ENCODE measurements at places on chromosomes 3 and 15. TPM values are rescaled to one million over a fixed set of nuclear protein-coding genes. Genes with fewer than 3 reads are reported as not detected.

GRCh38 chr3:78101384-78101783 is 1061.5 kb downstream of the ROBO2 start:
- no peaks in the 10 kb centered on the region for H3K36me3 ChIP-seq
- H3K4me1 ChIP-seq: no peaks in the 10 kb centered on the region
- no peak for DNase-seq
- H3K4me3 ChIP-seq: no peak overlapping the region
- no peaks in the 10 kb centered on the region for H3K27me3 ChIP-seq

DNA sequence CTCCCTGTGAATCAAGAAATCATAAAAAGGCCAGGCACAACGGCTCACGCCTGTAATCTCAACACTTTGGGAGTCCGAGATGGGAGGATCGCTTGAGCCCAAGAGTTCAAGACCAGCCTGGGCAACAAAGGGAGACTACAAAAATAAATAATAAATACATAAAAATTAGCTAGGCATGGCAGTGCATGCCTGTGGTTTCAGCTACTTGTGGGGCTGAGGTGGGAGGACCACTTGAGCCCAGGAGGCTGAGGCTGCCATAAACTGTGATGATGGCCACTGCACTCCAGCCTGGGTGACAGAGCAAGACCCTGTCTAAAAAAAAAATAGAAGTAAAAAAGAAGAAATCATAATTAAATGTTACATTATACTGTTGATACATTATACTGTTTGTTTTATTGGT is 28.0 kb upstream of the DCUN1D1 start:
- H3K27me3 ChIP-seq: no peaks in the 10 kb centered on the region
- H3K36me3 ChIP-seq: no peaks in the 10 kb centered on the region
- no peaks in the 10 kb centered on the region for H3K4me1 ChIP-seq

DNA sequence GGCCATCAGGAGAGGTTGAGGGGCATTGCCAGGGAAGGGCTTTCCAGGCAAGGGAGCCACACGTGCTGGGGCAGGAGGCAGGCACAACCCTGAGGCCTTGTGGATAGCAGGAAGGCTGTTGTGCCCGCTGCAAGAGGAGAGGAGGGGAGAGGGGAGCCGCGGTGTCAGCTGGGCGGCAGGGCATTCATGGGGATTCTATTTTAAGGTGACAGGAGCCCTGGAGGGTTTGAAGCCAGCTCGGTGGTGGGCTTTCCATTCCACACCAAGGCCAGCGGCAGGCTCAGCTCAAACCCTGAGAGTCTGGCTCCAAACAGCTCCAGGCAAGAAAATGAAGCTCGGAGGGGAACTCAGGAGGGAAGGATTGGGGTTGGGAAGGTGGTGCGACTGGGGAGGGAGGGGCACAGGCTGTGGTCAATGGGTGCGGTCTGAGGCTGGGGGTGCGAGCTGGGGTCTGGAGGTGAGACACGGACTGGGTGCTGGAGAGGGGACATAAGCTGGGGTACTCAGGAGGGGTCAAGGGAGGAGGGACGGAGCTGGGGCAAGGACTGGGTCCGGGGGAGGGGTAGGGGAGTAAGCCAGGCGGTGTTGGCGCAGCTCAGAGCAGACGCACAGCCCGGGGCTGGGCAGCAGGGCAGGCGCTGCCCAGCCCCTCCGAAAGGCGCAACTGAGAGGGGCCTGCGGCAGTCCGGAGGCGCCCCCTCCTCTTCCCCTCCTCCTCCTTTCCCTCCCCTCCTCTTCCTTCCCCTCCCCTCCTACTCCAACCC is 43.4 kb downstream of the TPRA1 start:
- H3K27ac ChIP-seq: no peak overlapping the region
- no peaks in the 10 kb centered on the region for H3K36me3 ChIP-seq
- DNase-seq: no peak
- H3K4me3 ChIP-seq: peak overlapping the region; percentile 54

The SI gene
- total RNA-seq: 1.7 TPM

The ACTL6A gene
- total RNA-seq: 89.2 TPM

The KY gene
- not detected for total RNA-seq

The COPG1 gene
- 178 TPM for total RNA-seq

DNA sequence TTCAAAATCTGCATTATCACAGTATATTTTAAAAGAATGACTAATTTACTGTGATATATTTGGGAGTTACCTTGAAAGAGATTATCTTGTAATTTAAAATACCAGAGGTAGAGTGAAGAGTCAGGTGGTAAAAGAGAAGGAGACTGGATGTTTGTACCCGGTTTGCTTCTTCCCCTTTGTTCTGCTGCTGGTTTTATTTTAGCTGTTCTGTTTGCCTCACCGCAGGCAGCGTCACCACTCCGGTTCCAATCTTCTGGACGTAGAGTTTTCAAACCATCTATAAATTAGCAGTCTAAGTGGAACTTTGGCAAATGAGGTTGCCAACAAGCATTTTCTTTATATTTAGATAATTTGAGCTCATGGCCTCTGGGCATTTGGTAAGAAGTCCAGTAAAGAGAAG is 38.2 kb downstream of the PPARG start:
- no peak overlapping the region for H3K27ac ChIP-seq
- no peaks in the 10 kb centered on the region for H3K4me1 ChIP-seq
- no peaks in the 10 kb centered on the region for H3K36me3 ChIP-seq
- no peaks in the 10 kb centered on the region for H3K27me3 ChIP-seq
- DNase-seq: no peak
- H3K4me3 ChIP-seq: no peak overlapping the region

DNA sequence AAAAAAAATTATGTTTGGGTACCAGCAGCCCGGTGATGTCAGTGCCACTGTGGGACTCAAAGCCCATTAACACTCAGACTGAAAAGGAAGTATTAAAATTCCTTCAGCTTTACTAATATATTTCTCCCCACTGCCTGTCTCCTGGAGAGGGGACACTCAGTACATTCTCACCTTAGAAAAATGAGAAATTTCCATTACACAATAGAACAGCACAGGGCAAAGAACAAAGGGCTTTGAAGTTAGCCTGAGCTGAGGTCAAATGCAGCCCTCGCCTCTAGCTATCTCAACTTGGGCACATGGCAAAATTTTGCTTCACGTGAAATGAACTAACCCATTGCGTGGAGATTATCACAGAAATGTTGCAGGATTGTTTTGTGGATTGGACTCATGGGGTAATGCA is 80.8 kb downstream of the RARB start:
- no peak overlapping the region for H3K4me3 ChIP-seq
- no peaks in the 10 kb centered on the region for H3K4me1 ChIP-seq
- DNase-seq: no peak

The KLF15 gene
- total RNA-seq: 2.7 TPM

The MIX23 gene
- 85.2 TPM for total RNA-seq

DNA sequence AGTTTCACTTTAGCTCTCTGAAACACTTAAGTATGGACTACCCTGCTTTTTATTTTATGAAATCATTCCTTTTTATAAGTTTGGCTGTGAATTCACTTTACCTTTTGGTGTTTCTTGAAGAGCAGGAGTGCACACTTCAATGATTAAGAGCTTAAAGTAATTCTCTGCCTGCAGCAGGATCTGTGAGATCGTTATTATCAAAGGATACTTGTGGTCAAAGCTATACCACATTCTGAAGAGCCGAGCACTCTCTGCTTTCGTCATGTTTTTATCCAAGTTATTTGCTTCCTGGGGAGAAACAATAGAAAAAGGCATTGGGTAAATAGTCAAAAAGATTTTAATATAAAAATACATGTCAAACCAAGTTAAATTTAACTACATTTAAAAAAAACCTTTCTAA is 243.7 kb downstream of the CHST2 start:
- H3K27ac ChIP-seq: no peak overlapping the region
- no peaks in the 10 kb centered on the region for H3K4me1 ChIP-seq
- DNase-seq: no peak

DNA sequence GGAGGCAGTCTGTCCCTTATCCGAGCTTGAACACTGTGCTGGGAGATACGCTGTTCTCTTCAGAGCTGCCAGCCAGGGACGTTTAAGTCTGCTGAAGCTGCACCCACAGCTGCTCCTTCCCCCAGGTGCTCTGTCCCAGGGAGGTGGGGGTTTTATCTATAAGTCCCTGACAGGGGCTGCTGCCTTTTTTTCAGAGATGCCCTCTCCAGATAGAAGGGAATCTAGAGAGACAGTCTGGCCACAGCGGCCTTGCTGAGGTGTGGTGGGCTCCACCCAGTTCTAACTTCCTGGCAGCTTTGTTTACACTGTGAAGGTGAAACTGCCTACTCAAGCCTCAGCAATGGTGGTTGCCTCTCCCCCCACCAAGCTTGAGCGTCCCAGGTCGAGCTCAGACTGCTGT is 319.9 kb upstream of the GRM7 start:
- H3K4me1 ChIP-seq: no peaks in the 10 kb centered on the region
- H3K27ac ChIP-seq: no peak overlapping the region
- DNase-seq: no peak
- H3K36me3 ChIP-seq: no peaks in the 10 kb centered on the region
- no peak overlapping the region for H3K4me3 ChIP-seq

The CADPS gene
- not detected for total RNA-seq

DNA sequence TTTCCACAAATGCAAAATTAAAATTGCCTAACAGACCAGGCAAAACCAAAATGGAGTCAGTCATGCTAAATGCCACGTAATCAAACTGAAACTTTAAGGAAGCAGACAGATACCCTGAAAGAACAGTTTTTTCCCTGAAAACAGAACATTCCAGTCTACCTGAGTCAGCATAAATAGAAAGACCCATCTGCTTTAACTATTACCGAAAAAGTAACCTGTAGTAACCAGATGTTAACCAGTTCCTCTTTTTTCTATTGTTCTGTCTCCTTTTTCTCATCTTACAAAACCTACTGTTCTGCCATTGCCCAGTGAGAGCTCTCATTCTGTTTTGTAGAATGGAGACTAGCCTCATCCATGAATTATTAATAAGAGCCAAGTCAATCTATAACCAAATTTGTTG is 286.0 kb downstream of the CACNA2D3 start:
- no peaks in the 10 kb centered on the region for H3K36me3 ChIP-seq
- no peaks in the 10 kb centered on the region for H3K4me1 ChIP-seq
- no peak overlapping the region for H3K27ac ChIP-seq
- no peaks in the 10 kb centered on the region for H3K27me3 ChIP-seq
- no peak overlapping the region for H3K4me3 ChIP-seq

DNA sequence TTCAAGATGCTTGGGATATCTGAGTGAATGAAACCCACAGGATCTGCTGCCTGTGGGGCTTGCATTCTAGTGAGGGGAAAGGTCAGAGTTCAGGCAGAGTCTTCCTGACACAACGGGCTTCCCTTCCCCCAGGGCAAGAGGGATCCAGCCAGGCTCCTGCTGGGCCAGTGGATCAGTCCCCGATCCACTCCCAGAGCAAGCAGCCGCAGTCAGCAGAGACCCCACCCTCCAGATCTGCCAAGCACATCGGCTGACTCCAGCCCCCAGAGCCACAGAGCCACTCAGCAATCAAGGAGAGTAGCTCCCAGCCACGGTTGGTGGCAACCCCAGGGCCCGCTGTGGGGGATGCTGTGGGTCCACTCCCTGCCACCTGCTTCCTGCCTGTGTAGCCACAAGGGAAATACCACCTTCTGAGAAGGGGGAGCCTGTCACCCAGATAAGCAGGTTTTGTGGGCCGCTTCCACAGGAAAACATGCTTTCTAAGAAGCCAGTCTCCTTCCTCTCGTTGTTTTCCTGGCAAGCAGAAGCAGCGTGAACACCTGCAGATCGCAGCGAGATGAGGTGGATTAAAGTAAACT is 44.9 kb downstream of the CPN2 start:
- H3K4me3 ChIP-seq: no peak overlapping the region
- H3K27ac ChIP-seq: no peak overlapping the region

DNA sequence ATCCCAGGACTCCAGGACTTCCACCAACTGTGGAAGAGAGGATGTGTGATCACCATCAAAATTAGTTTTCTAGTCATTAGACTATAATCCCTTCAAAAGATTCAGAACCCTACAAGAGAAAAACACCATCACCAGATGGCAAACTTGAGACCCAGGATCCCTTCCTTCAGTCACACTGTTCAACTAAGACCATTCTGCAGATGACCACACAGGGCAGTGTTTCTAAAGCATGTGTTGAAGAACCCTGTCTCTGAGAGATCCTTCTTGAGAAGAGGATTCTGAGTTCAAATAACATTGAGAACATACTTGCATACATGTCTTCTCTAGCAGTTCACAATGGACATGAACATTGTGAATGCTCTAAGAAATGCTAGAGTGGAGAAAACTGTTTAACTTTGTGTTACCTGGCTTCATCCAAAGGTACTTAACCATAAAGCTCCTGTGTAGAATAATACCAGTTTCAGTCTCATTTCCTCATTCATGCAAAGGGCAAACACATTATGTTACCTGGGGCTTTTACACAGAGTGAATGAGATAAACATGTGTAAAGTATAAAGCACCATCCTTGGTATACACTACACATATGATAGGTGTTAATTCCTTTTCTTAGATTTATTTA is 2.4 kb upstream of the ADGRG7 start:
- no peak for DNase-seq
- peaks cover 18% of the 10 kb centered on the region for H3K4me1 ChIP-seq
- H3K4me3 ChIP-seq: no peak overlapping the region
- H3K27ac ChIP-seq: no peak overlapping the region

The SENP7 gene
- 8.5 TPM for total RNA-seq

DNA sequence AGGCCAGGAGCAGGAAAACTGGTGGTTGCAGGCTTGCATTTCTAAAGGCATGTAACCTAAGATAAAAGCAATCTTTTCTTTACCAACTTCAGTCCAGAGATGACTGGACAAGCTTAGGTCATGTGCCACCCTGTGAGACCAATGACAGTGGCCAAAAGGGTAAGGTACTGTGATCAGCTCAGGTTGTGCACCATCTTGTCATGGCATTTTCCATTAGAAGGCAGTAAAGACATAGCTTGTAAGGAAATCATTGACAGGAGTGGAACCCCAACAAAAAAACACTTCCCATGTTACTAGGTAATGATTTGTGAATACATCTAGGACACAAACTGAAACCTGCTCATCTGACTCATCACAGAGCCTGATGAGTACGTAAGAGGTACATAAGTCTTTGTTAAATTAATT is 35.2 kb downstream of the SSR3 start:
- no peak overlapping the region for H3K4me3 ChIP-seq
- H3K27me3 ChIP-seq: no peaks in the 10 kb centered on the region
- H3K36me3 ChIP-seq: no peaks in the 10 kb centered on the region
- no peak overlapping the region for H3K27ac ChIP-seq
- no peak for DNase-seq
- H3K4me1 ChIP-seq: no peaks in the 10 kb centered on the region

The SLC22A13 gene
- total RNA-seq: 0.63 TPM

The THRB gene
- total RNA-seq: 19.4 TPM

DNA sequence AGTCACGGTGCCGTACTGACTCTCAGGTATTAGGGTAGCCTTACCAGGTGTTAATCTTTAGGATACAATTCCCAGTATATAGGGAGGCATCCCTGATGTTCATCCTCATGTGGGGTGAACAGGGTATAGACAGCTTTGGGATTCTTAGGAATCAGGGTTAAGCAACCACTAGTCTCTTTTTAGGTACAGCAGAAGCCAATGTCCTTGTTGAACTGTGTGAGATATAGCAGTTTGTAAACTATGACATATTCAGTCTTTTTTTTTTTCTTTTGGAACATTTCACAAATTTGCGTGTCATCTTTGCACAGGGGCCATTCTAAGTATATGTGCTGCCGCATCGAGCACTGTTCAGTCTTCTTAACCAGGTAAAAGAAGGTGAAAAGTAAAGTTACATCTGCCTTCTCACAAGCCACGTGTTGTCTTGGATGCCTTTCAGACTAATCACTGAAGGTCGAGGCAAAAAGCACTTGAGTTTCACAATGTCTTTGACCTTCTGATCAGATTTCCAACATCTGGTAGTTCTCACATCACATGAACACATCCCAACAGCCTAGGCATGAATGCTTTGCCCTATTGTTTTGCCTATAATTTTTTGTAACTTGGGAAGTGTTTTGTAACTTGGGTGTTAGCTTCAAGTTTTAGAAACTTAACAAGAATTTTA is 17.2 kb downstream of the TSEN2 start:
- H3K36me3 ChIP-seq: peaks cover 6% of the 10 kb centered on the region
- no peak overlapping the region for H3K4me3 ChIP-seq
- no peaks in the 10 kb centered on the region for H3K27me3 ChIP-seq
- no peak overlapping the region for H3K27ac ChIP-seq

Data from Caco-2 (cell line).